ENCODE measurements at places on chromosomes 4 and X. TPM values are rescaled to one million over a fixed set of nuclear protein-coding genes. Genes with fewer than 3 reads are reported as not detected.
A peak's percentile ranks its signal among the peaks of the same experiment; 100 is the strongest.

Gene YIPF6
- total RNA-seq = 20.8 TPM

Gene CSN1S1
- total RNA-seq = not detected

Gene GAGE12F
- not detected for total RNA-seq

Gene TMEM31
- not detected for total RNA-seq

- DNase-seq = no peak
- no peaks in the 10 kb centered on the region for H3K4me1 ChIP-seq
Observed at GRCh38 chr4:136713140-136713539, 819.2 kb downstream of the PCDH18 start.

DNA sequence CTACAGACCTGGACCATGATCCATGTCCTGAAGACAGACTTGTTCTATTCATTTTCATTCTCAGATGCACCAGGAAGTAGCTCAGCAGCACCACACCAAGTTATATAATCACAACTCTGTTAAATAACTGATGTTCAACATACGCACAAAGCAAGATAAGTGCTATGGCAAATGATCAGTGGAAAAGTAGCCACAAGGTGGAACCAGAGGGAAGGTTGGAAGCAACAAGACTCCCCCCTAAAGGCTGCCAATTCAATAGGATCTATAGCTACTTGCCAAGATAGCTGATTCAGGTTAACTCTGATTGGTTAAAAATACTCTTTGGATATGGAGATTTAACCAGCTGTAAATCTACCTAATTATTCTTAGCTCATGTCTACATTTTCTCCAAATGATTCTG, 23.7 kb upstream of the FAM47B start:
- no peak overlapping the region for H3K27ac ChIP-seq
- H3K4me3 ChIP-seq = no peak overlapping the region
- DNase-seq = no peak
- H3K4me1 ChIP-seq = no peaks in the 10 kb centered on the region
- no peaks in the 10 kb centered on the region for H3K36me3 ChIP-seq

- H3K36me3 ChIP-seq = no peaks in the 10 kb centered on the region
- DNase-seq = no peak
- no peak overlapping the region for H3K27ac ChIP-seq
- H3K4me1 ChIP-seq = no peaks in the 10 kb centered on the region
Observed at GRCh38 chrX:152896450-152896849, 1.4 kb upstream of the ZNF185 start.

DNA sequence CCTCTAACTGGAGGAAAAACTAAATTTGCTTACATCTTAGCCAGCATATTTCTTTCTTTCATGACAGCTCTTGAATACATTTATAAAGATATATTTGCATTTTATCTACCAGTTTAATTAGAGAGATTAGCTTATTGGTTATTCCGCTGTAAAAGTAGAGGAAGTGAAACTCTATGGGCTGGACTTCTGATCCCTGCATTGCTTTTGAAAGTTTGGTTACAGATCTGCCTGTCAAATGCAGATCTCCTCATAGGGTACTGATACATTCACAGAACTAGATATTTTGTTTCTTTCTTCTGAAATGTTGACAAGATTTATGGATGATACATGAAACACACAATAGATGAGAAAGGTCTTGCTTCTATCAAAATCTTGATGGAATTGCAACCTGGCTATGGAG, 581.4 kb upstream of the AADAT start:
- no peaks in the 10 kb centered on the region for H3K27me3 ChIP-seq
- H3K4me3 ChIP-seq = no peak overlapping the region
- no peaks in the 10 kb centered on the region for H3K36me3 ChIP-seq
- no peak for DNase-seq
- no peak overlapping the region for H3K27ac ChIP-seq
- no peaks in the 10 kb centered on the region for H3K4me1 ChIP-seq

GRCh38 chrX:7198499-7198898, 50.5 kb upstream of the PUDP start:
- no peak overlapping the region for H3K4me3 ChIP-seq
- no peaks in the 10 kb centered on the region for H3K4me1 ChIP-seq
- no peak overlapping the region for H3K27ac ChIP-seq
- H3K27me3 ChIP-seq = no peaks in the 10 kb centered on the region

GRCh38 chr4:61380865-61381264, 180.7 kb downstream of the ADGRL3 start:
- H3K4me3 ChIP-seq = no peak overlapping the region
- DNase-seq = no peak
- H3K36me3 ChIP-seq = no peaks in the 10 kb centered on the region
- H3K27ac ChIP-seq = no peak overlapping the region

DNA sequence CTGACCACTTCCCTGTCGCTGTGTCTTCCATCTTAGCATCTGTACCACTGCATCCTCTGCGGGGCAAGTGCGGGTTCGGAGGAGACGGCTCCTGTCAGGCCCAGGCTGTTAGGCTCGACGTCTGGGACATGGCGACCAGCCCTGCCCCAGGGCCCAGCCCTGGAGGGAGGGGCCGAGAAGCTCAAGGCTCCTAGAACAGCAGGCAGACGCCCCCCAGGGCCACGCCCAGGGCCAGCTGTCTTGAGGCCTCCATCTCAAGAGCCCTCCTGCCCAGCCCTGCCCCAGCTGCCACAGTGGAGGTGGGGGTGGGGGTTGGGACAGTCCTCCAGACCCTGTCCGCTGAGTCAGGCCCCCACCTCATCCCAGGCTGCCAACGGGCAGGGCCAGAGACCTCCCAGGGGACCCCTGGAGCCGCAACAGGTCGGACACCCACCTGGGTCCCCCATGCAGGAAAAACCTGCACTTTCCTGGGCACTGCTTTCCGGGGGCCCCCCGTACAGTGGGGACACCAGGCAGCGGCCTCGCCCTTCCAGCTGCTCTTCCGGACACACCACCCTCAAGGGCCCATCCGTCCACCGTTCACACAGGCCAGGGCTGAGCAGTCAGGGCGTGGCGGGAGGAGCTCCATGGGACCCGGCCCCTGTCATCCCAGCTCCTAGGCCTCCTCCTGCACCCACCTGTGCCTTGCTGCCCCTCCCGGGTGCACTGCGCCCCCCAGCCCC, 83.1 kb downstream of the FAM53A start:
- no peak for DNase-seq
- peaks cover 16% of the 10 kb centered on the region for H3K4me1 ChIP-seq
- H3K36me3 ChIP-seq = no peaks in the 10 kb centered on the region
- no peaks in the 10 kb centered on the region for H3K27me3 ChIP-seq
- H3K4me3 ChIP-seq = no peak overlapping the region
- H3K27ac ChIP-seq = no peak overlapping the region

GRCh38 chr4:99821918-99822503, 5.4 kb downstream of the DAPP1 start:
- no peaks in the 10 kb centered on the region for H3K27me3 ChIP-seq
- DNase-seq = no peak
- H3K4me3 ChIP-seq = no peak overlapping the region
- H3K4me1 ChIP-seq = peaks cover 70% of the 10 kb centered on the region

DNA sequence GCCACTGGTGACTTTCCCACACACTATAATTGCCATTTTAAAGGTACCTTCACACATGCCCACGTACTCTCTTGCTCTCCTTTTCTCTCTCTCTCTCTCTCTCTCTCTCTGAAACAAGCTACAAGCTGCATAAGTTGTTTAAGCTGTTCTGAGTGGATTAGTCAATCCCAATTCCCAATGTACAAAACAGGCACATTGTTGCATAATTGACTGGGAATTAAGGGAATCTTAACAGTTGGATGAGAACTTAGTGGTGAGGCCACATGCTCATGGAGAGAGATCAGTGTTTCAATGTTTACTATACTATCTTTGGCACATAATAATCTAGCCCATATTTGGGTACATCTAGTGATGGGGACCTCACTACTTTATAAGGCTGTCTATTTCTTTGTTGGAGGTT, 123.3 kb downstream of the ARHGEF9 start:
- H3K4me1 ChIP-seq = no peaks in the 10 kb centered on the region
- H3K36me3 ChIP-seq = peaks cover 25% of the 10 kb centered on the region
- H3K27ac ChIP-seq = no peak overlapping the region
- H3K4me3 ChIP-seq = no peak overlapping the region

DNA sequence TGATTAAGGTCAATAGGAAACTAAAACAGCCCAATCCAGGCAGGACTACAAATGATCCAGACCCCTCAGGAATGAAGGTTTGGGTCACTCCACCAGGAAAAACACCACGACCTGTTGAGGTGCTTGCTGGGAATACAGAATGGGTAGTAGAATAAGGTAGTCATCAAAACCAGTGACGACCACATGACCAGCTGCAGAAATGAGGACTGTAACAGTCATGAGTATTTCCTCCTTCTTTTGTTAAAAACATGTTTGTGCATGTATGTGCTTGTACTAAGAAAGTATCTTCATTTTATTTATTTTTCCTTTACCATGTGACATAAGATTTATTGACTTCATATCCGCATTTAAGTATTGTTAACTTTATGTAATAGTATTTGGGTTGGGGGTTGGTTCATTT, 603.5 kb upstream of the NR3C2 start:
- no peak overlapping the region for H3K27ac ChIP-seq
- H3K36me3 ChIP-seq = no peaks in the 10 kb centered on the region
- no peaks in the 10 kb centered on the region for H3K27me3 ChIP-seq
- no peak for DNase-seq
- no peaks in the 10 kb centered on the region for H3K4me1 ChIP-seq
- no peak overlapping the region for H3K4me3 ChIP-seq

- no peaks in the 10 kb centered on the region for H3K4me1 ChIP-seq
- H3K4me3 ChIP-seq = no peak overlapping the region
- no peaks in the 10 kb centered on the region for H3K36me3 ChIP-seq
- no peaks in the 10 kb centered on the region for H3K27me3 ChIP-seq
Observed at GRCh38 chr4:14671146-14671545, 331.1 kb upstream of the CPEB2 start.

GRCh38 chr4:185693548-185694215, 118.3 kb downstream of the SORBS2 start:
- H3K27ac ChIP-seq = no peak overlapping the region
- H3K36me3 ChIP-seq = no peaks in the 10 kb centered on the region
- peaks cover 6% of the 10 kb centered on the region for H3K27me3 ChIP-seq

DNA sequence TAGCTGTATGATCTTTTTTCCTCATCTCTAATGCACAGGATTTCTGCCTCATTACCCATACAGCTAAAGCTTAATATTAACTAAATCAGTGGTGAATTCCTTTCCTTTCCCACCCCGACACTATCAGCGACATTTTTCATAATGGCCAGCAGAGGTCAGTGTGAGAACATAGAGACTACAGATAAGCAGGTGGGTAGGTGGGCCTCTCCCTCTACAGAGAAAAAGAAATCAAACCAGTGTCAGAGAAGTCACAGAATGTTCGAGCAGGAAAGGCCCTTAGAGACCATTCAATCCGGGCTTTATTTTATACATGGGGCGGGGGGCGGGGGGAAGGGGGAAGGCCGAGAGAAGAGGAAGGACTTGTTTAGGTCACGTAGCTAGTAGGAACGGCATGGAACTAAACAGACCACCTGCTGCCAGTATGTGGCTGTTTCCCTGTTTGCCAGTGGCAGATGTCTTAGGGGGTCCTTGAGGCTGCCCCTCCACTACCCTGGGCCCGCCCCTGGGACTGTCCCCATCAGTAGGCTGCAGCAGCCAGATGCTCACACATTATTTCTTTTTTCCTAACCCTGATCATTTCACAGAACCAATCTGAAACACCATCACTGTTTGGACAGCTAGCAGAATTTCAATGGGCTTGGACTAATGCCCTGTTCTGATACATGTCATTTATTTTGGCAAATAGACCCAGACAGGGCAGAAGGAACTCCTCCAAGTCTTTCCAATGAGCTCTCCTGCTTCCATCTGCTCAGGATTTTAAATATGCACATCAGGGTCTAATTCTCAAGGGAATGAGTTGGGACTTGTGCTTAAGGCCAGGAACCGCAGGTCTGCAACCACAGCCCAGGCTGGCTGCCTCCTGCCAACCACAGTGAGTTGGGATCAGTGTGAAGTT, 133.4 kb downstream of the ATG4A start:
- peaks cover 2% of the 10 kb centered on the region for H3K27me3 ChIP-seq
- no peak for DNase-seq
- H3K4me3 ChIP-seq = no peak overlapping the region
- H3K4me1 ChIP-seq = no peaks in the 10 kb centered on the region
- no peaks in the 10 kb centered on the region for H3K36me3 ChIP-seq
- H3K27ac ChIP-seq = no peak overlapping the region

GRCh38 chr4:15159477-15160019, 157.3 kb downstream of the CPEB2 start:
- no peak overlapping the region for H3K27ac ChIP-seq
- H3K27me3 ChIP-seq = peaks cover 12% of the 10 kb centered on the region
- no peak for DNase-seq
- H3K4me3 ChIP-seq = no peak overlapping the region
- H3K4me1 ChIP-seq = no peaks in the 10 kb centered on the region
- no peaks in the 10 kb centered on the region for H3K36me3 ChIP-seq

- no peaks in the 10 kb centered on the region for H3K27me3 ChIP-seq
- H3K4me1 ChIP-seq = peaks cover 16% of the 10 kb centered on the region
- H3K4me3 ChIP-seq = no peak overlapping the region
Observed at GRCh38 chr4:141702472-141703182, 66.2 kb downstream of the IL15 start.

DNA sequence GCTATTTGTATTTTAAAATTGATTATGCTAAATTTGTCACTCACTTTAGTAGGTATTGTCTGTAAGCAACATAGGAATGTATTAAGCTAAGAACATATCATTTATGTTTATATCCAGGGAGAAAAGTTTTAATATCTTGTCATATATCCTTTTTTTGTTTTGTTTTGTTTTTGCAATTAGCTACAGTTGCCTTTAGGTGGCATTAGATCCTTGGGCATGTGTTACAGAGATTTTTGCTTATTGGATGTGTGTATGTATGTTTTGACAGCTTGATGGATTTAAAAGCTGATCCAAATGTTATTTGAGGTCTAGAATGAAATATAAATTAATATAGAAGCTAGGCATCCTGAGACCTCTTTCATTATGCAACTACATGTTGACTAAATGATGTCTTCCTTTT, 36.1 kb upstream of the OTUD4 start:
- H3K4me1 ChIP-seq = no peaks in the 10 kb centered on the region
- H3K36me3 ChIP-seq = no peaks in the 10 kb centered on the region
- H3K27me3 ChIP-seq = peaks cover 6% of the 10 kb centered on the region
- no peak overlapping the region for H3K27ac ChIP-seq
- H3K4me3 ChIP-seq = no peak overlapping the region

GRCh38 chr4:148757171-148757570, 315.0 kb upstream of the NR3C2 start:
- no peak for DNase-seq
- no peaks in the 10 kb centered on the region for H3K27me3 ChIP-seq
- H3K27ac ChIP-seq = no peak overlapping the region
- no peak overlapping the region for H3K4me3 ChIP-seq
- no peaks in the 10 kb centered on the region for H3K4me1 ChIP-seq

DNA sequence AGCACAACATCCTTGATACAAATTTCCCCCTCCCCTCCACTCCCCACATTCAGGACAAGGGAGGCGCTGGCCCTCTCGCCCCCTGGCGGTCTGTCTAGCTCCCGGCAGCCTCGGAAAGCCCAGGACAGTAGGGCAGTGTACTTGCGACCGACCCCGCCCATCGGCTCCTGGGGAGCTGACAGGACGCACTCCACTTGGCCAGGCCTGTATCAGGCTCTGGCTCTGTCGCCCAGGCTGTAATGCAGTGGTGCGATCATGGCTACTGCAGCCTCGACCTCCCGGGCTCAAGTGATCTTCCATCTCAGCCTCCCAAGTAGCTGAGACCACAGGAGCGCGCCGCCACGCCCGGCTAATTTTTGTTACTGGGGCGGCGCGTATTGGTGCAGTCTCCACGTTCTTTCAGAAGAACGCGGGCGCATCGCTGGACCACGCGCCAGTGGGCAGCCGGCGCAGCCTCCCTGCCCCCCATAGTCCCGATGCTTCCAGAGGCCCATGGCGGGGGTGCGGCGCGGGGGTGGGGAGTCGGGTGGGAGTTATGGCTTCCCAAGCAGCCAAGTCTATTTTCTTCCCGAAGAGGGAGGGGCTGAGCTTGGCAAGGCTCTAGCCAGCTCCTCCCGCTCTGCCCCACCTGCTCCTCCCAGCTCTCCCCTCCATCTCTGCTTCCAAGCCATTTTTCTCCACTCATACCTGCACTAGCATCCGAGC, 7.8 kb upstream of the AKAP14 start:
- no peak overlapping the region for H3K27ac ChIP-seq
- H3K27me3 ChIP-seq = no peaks in the 10 kb centered on the region
- peak; percentile 72 for DNase-seq
- no peaks in the 10 kb centered on the region for H3K36me3 ChIP-seq
- peak overlapping the region; percentile 58 for H3K4me3 ChIP-seq

All from activated CD8-positive, alpha-beta memory T cell treated with anti-CD3 and anti-CD28 coated beads, Interleukin-2, amount 10 ng/mL, durations not matched to agents 7 days and 5 days (primary cell).